ENCODE measurements at places on chromosomes 16 and 17. TPM values are rescaled to one million over a fixed set of nuclear protein-coding genes. Genes with fewer than 3 reads are reported as not detected.

The RNF222 gene
- total RNA-seq: not detected

GRCh38 chr17:73278465-73279453 lies 17.1 kb upstream of the CPSF4L start:
- DNase-seq: peak; percentile 64

DNA sequence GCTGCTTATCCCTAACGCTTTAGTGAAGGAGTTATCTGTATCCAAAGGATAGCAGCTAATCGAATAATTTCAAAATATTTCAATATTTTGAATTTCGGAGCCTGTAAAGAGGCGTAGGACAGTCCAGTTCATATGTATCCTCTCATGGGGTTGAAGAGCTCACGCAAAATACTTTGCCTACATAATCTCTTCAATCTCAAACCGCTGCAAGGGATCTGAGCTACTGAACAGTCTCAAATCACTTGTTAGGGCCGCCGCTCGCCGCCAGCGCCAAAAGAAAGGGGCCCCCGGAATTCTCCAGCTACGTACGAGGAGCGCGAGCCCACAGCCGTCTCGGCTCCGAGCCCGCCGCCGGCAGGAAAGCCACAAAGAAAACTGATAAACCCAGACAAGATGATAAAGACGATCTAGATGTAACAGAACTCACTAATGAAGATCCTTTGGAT lies 601 bp upstream of the RFWD3 start:
- peak; percentile 35 for DNase-seq

- no peak for DNase-seq
These were observed at the start of gene CNTNAP1 for GRCh38 chr17:42681976-42682721. Gene CNTNAP1 (plus strand): TSS chr17:42682531. CDS start chr17:42682830, 299 bp downstream.

The ZC3H18 gene
- total RNA-seq: 30.6 TPM

The NOTUM gene
- not detected for total RNA-seq

- no peak for DNase-seq
These were observed 1.6 kb downstream of the RPL13 start for GRCh38 chr16:89561884-89562599.

DNA sequence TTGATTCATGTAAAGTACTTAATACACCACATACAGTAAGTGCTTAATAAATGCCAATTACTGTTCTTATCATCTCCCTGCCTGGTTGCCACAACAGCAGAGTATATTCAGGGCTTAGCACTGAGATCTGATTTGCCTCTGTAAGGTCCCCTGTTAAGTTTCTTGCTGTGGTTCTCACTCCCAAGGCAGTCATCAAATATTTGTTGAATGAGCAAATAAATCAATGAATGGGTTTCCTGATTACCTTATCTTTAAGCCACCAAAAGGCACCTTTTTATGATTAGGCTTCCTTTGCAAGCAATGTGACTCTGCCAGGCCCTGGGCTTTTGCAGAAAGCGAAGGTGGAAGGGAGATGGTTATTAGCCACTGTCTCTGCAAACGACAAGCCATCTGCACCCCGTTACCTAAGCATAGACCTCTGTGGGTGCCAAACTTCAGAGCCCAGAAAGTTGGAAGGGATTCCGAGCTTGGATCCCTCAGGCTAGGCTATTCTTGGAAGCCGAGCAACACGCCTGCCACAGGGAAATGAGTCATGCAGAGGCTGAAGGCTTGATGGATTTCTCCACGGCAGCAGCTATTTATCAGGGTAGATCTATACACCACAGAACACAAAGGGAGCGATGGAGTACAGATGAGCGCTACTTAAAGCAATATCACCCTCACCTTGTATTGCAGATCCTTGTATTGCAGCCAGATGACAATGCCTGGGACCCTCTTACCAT lies 102.0 kb downstream of the GRIN2A start:
- DNase-seq: no peak
